Suppressor macrophage (primary cell): ENCODE measurements at places on chromosomes 7 and 10.
A peak's percentile ranks its signal among the peaks of the same experiment; 100 is the strongest.

DNA sequence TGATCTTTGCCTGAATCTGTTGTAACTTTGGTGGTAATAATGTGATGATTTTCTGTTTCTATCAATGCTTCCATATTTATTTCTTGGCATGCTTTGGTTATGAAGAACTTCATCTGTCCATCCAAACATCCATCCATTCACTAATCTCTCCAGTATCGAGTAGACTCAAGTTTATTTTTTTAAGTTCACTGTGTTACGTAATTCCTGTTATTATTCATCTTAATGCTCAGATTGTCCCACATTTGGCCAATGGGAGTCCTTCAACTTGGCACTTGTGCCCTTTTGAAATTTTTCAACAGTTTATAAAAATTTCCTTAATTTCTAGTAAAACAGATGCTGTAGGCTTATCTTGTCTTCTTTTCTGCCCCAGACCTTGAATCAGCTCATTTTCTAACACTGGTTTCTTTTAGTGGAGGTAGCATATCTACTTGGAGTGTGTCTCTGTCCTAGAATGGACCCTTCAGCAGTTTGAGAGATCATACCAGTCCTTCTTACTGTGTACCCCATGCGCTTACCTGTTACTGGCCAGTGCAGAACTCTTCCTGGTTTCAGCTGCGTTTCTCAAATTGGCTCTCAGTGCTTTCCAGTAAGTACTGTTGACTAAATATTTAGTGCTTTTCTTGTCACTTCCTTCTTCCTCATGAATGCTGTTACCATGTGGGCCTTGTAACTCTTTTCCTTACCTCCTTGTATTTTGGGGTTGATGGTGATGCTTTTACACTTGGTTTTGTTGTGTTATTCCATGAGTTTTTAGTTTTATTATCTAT is 100.8 kb downstream of the MLLT10 start:
- DNase-seq = no peak

DNA sequence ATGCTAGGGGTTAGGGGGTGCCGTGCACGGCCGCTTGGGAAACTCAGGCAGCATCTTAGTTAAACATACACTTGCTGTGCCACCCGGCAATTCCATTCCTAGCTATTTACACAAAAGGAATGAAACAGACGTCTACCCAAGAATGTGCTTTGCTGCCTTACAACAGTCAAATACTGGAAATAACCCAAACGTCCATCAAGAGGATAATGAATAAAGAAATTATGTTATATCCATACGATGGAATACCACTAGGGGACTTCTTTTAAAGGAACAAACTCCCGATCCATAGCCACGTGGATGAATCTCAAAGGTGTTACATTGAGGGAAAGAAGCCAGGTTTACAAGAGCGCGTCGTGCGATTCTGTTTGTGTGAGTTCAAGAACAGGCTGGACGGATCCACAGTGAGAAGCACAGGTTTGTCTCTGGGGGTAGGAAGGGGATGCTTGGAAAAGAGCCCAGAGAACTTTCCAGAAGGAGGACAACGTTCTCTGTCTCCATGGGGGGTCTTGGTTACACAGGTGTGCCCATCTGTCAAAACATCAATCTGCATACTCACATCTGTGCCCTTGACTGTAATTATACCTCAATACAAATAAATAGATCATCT is 41.8 kb downstream of the STK32C start:
- no peak for DNase-seq

GRCh38 chr7:17696422-17696821 is 243.9 kb downstream of the SNX13 start:
- no peak for DNase-seq

DNA sequence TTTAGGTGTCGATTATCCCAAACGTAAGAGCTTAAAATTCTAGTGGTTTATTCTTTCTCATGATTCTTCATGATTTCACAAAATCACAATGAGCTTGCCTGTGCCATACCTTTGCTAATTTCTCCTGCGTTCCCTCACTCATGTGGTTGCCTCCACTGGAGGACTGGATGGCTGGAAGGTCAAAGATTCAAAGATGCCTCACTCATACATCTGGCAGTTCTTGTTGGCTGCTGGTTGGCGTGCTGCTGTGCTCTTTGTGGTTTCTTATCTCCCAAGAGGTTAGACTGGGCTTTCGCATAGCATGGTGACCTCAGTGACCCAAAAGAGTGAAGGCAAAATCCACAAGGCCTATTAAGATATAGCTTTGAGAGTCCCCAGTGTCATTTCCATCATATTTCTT is 877.6 kb upstream of the AUTS2 start:
- DNase-seq = no peak

DNA sequence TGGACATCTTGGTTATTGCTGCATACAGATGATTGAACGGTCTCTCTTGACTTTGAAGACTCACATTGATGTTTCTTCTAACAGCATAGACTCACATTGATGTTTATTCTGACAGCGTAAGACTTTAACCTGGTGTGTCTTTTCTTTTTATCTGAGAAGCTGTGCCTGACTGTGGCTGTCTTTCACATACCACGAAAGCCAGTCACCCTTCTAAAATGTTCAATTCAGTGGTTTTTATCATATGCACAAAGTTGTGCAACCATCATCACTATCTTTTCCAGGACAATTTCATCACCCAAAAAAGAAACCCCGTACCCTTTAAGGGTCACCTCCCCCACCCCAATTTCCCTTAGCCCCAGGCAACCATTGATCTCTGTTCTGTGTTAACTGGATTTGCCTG is 24.7 kb downstream of the CELF2 start:
- no peak for DNase-seq

GRCh38 chr7:130907439-130907838 is 173.4 kb upstream of the KLF14 start:
- no peak for DNase-seq

- DNase-seq = no peak
Observed at GRCh38 chr7:7889791-7890568, 78.6 kb upstream of the GLCCI1 start.

GRCh38 chr10:52071814-52072213 is 242.3 kb upstream of the DKK1 start:
- DNase-seq = no peak

GRCh38 chr10:71438761-71439160 is 42.0 kb downstream of the CDH23 start:
- no peak for DNase-seq

DNA sequence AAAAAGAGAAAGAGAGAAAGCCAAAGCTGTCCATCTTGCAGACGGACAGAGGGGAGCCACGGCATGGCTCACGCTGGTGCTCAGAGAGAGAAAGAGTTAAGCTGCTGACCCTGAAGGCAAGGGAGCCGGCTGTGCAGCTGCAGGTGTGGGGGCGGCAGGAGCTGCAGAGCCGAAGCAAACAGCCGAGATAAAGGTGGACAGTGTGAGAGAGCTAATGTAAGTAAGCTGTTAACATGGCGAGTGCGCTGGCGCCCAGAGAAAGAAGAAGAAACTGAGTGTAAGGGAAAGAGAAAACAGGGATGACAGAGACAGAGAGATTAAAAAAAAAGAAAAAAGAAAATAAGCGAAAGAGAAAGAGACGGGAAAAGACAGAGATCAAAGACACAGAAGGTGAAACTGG is 18.2 kb downstream of the COL17A1 start:
- DNase-seq = no peak

DNA sequence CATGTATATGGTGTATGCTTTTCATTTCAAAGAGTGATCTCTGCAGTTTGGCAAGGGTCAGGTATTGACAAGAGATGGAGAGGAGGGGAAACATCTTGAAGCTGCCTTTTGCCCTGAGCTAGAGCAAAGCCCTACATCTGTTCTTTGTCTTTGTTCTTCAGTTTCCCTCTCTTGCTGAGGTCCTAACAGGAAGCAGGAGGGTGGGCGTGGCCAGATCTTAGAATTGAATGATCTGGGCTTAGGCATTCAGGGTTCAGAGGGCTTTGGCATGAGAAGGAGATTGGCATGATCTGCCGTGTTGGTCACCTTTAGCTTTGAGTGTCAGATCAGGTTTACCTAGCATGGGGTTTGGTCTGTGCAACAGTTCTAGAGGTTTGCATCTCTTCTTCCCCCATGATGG is 41.3 kb downstream of the LRMDA start:
- no peak for DNase-seq

GRCh38 chr10:58706836-58707235 is 194.2 kb downstream of the BICC1 start:
- no peak for DNase-seq

DNA sequence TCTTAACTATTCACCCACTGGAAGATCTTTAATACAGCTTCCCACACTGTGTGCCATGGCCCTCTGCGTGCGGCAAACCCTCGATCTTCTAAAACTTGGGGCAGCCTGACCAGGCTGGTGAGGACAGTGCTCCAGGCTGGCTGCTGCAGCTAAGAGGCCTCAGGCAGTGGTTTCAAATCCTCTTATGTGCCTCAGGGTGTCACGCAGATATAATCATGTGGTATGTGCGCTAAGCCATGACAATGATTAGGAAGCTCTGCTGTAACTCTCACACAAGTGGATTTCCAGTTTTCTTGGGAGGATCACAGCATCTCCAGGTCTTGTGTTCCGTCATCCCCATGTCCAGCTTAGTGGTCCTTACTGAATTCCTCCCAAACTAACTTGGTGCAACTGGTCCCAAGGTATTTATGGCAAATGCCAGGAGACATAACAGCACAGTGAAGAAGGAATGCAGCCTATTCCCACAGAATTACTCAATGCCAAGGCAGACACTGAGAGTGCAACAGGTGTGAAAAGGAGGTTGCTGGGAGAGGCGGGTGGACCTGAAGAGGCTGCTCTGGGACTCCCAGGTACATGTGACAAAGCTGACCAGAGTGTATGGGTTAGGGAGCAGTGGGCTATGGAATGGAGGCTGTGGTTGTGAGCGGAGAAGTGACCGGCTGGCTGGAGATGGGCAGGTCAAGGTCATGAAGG is 2.3 kb downstream of the HPS1 start:
- peak; percentile 87 for DNase-seq

DNA sequence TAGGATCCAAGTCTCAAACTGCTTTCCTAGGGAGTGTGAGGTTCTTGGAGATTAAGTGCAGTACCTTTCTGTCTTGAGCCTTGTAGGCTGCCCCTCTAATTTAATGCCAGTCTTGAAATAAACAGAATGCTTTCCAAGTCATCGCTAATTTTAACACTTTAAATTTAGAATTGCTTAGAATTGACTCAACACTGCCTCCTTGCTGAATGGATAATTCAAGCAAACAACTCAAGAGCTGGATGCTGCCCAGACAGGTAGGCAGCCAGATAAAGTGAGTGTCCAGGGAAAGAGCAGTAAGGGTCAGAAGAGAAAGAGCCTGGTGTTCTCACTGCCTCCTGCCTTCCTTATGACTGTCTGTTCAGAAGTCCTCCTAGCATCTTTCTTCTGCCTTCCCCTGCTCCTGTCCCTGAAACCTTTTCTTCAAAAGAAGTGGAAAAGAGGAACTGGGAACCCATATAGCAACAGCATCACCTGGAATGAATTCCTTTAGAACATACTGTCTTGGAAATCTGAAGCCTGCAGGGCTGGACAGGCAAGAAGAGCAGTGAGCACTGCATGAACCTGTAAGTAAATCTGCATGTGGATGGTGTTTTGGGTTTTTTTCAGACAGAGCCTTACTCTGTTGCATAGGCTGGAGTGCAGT is 3.1 kb upstream of the GOT1 start:
- DNase-seq = no peak

- DNase-seq = peak; percentile 77
Observed at GRCh38 chr10:114077347-114077746, 33.7 kb downstream of the ADRB1 start.

- no peak for DNase-seq
Observed at GRCh38 chr10:25698638-25699037, 235.4 kb upstream of the MYO3A start.

DNA sequence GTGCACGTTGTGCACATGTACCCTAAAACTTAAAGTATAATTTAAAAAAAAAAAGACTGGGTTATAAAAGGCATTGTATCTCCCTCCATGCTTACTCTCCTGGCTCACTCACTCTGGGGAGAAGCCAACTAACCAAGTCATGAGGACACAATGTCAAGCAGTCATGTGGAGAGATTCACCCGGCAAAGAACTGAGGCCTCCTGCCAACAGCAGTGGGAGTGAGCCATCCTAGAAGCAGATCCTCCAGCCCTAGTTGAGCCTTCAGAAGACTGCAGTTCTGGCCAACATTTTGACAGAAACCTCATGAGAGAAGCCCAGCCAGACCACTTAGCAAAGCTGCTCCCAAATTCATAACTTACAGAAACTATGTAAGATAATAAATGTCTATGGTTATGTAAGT is 521.7 kb upstream of the FZD8 start:
- no peak for DNase-seq

- DNase-seq = peak; percentile 44
Observed at GRCh38 chr10:113997428-113997827, 46.2 kb upstream of the ADRB1 start.

GRCh38 chr10:125035136-125035535 is 93.2 kb downstream of the ZRANB1 start:
- no peak for DNase-seq

- peak; percentile 65 for DNase-seq
Observed at GRCh38 chr7:17126413-17127268, 171.8 kb upstream of the AHR start.

- DNase-seq = no peak
Observed at GRCh38 chr7:94348142-94348541, 46.6 kb upstream of the COL1A2 start.

DNA sequence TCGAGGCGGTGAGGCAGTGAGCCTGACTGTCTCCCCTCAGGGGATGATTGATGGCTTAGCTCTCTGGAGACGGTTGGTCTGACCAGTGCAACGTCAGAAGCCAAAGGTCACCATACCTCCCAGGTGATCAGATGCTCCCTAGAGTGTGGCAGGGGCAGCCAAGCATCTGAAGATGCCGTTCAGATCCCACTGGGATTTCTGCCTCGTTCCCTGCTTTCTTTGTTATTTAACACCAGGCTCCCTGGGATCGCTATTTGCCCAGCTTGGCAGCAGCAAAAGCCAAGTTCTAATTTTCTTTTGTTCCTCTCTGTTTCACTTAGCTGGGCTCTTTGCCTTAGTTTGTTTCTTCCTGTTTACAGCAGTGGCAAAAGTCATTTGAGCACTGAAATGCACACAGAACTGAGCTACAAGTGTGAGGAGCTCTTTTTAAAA is 53.5 kb upstream of the SVIL start:
- DNase-seq = peak; percentile 30

DNA sequence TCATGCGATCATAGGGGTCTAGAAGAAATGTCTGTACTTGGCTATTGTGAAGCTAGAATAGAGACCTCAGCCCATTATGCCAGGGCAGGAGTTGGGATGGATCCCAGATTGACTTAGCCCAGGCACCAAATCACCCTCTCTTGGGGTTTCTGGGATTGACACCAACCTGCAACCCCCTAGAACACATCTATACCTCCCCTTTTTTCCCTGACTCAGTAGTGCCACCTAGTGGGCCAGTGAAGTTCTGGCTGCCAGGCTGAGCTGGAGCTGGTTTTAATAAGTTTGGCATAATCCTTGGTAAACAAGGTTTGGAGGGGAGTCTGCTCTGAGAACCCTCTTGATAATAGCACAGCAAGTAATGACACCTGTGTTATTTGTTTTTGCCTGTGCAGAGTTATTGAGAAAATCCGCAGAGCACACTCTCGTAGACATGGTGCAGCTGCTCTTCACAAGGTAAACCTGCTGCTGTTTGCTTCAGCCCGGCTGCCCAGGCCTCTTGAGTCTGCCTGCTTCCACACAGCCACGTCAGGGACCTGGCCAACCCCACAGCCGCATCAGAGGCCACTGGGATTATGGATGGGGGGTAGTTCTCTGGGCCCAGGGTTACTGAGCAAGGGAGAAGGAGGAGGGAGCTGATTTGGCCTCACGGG is 43.3 kb upstream of the NFKB2 start:
- DNase-seq = peak; percentile 81

- DNase-seq = no peak
Observed at GRCh38 chr10:31321396-31321941, 2.5 kb downstream of the ZEB1 start.
